ENCODE measurements at places on chromosomes 5 and 9.

DNA sequence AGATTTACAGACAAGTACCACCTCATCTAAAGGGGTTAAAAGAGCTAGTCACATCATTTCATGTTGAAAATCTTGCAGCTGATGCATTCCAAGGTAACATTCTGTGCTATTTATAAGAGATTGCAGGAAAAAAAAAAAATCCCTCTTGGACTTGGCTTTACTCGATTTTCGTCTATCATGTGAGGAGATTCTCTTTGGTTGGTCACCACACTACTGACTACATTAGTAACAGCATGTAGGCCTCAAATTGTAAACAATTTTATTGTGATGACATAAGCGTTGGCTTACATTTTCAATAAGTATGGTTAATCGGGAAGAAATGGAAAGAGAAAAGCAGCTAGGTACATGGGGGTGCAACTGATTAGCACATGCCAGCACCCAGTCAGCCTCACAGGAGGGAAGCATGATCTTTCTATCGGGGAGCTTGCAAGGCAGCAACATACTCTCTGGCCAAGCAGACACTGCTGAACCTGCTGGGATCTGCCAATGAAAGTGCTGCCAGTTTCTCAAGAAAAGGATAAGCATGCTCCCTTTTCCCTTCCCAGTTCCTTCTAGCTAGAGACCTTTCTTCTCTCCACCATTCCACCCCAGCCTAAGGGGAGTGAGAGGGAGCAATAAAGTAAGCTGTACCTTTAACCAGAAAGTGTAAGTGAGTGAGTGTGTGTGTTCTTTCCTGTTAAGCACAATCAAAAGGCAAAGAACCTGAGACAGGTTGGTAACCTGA, 7.5 kb downstream of the NREP start:
- no peak for DNase-seq

DNA sequence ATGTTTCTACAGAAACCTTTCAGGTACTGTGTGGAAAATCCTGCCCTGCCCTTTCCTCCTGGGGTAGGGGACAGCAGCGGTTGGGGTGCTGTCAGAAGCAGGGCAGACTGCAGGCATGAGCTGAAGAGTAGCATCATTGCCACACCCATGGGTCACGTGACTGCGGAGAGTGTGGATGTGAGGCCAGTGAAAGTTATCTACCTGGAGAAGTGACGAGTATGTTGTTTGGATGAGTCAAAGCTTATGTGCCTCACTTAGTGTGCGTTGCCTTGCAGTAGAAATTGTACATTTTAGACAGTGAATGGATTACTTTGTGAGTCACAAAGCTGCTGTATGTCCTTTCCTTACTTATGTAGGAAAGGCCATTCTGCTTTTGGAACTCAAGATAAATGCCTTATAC, 21.7 kb upstream of the ACTBL2 start:
- no peak for DNase-seq

DNA sequence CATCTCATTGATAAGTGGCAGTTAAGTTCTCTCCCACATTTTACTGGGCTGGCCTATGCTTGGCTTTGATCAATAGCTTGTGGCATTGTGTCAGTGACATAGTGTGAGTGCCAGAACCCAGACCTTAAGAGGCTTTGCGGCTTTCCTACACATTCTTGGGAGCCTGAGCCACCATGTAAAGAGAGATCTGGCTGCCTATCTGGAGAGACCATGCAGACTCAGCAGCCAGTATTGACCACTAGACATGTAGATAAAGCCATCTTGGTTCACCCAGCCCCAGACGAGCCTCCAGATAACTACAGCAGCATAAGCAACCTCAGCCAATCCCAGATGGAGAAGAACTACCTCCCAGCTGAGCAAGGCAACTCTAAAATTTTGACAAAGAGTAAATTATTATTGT, 28.6 kb downstream of the C9orf153 start:
- no peak for DNase-seq

- peak; percentile 41 for DNase-seq
Observed at GRCh38 chr5:173041881-173042762, 14.0 kb upstream of the CREBRF start.

DNA sequence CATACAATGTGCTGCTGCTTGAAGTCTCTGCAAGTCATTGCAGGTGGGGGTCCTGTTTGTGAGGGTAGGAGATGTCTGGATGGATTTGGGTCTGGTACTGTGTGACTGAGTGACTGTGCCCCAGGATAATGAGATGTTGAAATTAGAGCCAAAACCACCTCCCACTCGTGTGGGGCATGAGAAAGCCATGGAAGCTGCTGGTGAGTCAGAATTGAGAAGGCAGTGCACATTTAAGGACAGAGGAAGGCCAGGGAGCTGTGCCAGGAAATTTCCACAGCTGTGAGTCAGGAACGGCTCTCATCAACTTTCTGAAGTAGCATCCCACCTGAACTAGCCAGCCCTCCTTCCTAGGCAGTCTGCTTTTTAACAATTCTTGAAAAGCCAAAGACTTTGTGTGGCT, 229.8 kb downstream of the DRD1 start:
- DNase-seq, result peak; percentile 47

GRCh38 chr9:88872192-88872946, 118.9 kb upstream of the S1PR3 start:
- no peak for DNase-seq

DNA sequence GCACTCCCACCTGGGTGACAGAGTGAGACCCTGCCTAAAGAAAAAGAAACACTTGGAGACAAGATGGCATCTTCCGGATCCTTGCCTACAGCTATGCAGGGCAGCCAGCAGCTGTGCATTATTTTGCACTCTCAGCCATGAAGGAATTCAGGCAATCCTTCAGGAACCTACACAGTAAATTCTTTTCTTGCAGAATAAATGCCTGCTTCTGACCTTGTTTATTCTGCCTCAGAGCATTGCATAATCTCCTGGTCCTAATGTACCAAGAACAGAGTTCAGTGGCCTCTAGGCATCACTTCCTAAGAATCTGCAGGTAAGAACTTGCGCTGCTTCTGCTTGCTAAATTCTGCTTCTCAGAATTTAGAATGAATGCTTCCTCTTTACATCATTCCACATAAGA, 16.8 kb downstream of the GLDC start:
- peak; percentile 8 for DNase-seq

- DNase-seq, result no peak
Observed at GRCh38 chr9:37382982-37383357, 39.5 kb upstream of the GRHPR start.

DNA sequence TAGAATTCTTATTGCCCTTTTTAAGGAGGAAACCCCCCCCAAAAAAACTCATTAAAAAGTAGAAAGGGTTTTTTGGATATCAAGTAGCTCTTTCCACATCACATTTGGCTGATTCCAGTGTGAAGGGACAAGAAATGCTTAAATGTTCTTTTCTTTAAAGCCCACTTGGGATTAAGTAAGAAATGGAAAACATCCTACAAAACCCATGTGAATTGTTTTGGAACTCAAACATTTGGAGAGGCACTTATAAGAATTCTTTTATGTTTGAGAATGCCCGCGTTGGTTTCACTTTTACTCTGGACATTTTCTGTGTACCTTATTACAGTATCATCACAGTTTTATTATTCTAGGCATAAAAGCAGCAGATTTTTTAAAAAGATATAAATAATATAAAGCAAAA, 301.1 kb upstream of the ACTBL2 start:
- DNase-seq, result peak; percentile 28

DNA sequence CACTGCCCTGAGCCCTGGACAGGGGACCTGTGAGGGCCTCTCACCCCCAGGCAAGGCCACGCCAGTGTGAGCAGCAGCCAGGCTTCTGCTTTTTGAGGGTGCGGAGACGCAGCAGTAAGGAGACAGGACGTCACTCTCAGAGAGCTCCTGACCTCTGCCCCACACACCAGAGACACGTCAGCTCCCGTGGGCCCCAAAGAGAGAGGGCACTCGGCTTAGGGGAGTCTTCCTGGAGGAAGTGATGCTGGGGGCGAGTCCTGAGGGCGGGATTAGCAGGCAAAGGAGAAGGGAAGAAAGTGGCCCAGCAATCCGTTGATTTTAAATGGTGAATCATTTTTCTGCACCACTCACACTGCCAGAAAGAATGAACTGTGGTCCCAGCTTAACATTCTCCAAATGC, 24.0 kb upstream of the SLC9A3 start:
- DNase-seq, result peak; percentile 8

GRCh38 chr5:158841481-158842276, 258.0 kb downstream of the EBF1 start:
- no peak for DNase-seq

GRCh38 chr5:163861670-163862069, 356.3 kb downstream of the MAT2B start:
- DNase-seq, result peak; percentile 54

DNA sequence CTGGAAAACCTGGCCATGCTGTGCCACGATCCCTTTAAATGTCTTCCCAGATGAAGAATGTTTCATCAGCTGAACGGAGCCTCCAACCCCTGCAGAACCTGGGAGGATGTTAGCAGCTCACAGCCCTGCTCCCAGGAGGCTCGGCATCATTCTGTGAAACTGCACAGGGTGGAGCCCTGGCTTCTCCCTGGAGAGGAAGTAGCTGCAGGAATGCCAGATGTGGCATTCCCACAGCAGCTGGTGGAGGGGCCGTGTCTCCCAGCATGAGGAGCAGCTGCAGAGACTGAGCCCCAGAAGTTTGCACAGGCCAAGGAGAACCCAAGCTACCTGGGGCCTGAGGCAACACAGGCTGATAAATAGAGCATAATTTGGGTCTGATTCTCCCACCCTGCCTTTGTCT, 165.8 kb upstream of the MAP3K1 start:
- DNase-seq, result no peak

GRCh38 chr5:39464088-39464487, 39.3 kb upstream of the DAB2 start:
- no peak for DNase-seq

DNA sequence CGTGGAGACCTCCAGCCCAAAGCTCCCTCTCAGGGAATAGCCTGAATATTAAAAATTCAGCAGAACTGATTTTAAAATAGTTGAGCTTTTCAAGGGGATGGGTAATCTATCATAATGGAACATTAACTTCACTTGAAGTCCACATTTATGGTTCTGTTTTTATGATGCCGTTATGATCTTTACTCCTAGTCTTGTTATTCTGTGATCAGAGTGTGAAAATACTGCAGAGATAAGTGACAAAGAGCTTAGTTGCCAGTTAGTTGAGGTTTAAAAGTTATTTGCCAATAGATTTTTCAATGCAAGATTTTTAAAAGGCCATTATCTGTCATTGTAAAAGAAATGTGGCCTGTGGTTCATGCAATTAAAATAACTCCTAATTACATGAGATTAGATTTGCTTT, 189.9 kb upstream of the RGMB start:
- no peak for DNase-seq

DNA sequence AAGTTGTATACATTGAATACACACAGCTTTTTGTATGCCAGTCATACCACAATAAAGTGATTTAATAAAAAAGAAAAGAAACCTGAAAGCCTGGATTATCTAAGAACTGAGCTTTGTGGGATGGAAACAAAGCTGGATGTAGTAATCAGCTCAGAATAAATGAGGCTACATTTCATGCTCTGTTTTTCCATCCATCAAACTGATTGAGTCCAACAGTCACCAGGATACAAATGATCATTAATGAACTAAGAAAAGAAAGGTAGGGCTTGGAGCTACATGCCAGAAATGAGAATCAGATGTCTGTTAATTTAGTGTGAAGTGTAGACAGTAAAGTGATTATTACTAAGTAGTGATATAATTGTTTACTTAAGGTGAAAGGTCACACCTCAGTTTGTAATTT, 109.8 kb upstream of the TARS1 start:
- no peak for DNase-seq

DNA sequence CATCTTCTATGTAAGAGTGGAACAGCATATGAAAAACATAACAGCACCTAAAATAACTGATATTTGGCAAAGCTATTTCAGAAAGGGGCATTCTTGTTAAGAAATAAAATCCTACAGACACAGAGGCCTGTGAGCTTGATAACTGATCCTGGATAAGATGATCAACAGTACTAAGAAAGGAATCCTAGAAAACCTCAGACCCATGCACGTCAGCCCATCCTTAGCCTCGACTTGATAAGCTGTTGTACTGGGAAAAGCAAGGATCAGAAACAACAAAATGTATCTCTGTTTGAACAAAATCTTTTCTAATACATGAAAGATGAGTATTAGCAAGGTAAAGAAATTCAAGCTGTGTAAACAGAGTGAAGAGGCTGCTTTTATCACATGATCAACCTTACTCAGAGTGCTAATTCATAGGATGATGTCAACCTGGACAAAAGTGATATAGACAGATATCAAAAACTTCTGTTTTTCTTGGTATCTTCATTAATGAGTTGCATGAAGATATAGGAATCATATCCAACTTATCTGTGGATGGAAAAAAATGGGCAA, 15.2 kb downstream of the LIFR start:
- peak; percentile 49 for DNase-seq

- no peak for DNase-seq
Observed at GRCh38 chr9:100549048-100549447, 28.8 kb upstream of the CAVIN4 start.

DNA sequence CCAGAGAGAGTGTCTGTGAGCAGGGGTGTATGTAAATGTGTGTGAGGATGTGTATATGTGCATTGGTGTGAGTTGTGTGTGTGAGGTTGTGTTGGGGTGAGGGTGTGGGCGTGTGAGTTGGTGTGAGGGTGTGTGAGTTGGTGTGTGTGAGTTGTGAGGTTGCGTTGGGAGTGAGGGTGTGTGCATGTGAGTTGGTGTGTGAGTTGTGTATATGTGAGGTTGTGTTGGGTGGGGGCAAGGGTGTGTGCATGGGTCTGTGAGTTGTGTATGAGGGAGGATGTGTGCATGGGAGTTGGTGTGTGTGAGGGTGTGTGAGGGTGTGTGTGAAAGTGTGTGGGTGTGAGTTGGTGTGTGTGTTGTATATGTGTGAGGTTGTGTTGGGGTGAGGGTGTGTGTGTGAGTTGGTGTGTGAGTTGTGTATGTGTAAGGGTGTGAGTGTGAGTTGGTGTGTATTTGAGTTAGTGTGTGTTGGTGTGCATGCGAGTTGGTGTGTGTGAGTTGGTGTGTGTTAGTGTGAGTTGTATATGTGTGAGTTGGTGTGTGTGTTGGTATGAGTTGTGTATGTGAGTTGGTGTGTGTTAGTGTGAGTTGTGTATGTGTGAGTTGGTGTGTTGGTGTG, 161.6 kb upstream of the IER5L start:
- DNase-seq, result no peak

DNA sequence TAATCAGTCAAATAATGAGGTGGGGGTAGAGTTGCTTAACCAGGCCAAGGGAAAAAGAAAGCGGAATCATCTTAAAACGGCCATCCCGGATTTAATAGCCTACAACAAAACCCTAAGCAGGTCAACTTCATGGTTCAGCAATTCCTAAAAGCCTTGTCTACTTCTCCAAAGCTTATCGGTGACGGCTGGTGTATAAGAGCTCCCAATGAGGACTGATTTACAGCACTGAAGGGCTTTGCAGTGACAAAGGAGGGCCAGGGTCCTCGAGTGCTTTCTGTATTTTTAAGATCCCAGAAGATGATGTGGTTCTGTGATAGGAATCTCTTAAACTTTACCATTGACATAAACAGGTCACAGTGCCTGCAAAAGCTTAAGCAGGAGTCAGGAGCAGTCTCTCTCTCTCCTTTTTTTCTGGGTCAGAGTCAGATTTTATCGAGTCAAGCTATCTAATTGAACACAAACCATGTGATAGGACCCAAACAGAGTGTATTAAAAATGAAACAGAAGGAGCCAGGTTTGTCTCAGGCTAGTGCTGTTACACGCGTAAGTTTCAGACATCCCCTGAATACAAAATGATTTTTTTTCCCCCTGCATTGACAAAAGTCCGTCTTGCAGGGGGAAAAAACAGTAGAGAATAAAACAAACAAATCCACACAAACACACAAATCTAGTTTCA, 663.6 kb upstream of the ZNF608 start:
- peak; percentile 10 for DNase-seq

Measured in iris pigment epithelial cell (primary cell).